Esophagus squamous epithelium (tissue), 5 donors: ENCODE measurements at places on chromosomes 7 and 10. TPM values are rescaled to one million over a fixed set of nuclear protein-coding genes. Genes with fewer than 3 reads are reported as not detected.

GRCh38 chr10:124104011-124104627 is 10.7 kb upstream of the CHST15 start:
- no peak for DNase-seq

GRCh38 chr7:159108941-159109652 is 35.6 kb downstream of the VIPR2 start:
- DNase-seq, result no peak

DNA sequence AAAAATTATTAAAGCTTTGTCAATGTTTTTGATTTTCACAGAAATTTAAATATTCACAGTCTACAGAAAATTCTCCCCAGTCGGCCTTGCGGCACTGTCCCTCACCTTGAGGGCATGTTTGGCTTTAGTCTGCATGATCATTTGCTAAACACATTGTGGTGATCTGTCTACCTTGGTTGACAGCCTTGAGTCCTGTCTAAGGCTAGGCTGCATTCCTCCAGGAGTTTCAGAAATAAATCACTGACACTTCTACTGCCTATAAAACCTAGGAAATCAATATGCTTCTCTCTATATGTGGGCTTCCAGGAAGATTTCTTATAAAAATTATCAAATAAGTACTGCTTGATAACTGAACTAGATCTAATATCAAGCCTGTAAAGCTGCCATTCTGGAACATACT is 430.7 kb upstream of the GRM3 start:
- no peak for DNase-seq

DNA sequence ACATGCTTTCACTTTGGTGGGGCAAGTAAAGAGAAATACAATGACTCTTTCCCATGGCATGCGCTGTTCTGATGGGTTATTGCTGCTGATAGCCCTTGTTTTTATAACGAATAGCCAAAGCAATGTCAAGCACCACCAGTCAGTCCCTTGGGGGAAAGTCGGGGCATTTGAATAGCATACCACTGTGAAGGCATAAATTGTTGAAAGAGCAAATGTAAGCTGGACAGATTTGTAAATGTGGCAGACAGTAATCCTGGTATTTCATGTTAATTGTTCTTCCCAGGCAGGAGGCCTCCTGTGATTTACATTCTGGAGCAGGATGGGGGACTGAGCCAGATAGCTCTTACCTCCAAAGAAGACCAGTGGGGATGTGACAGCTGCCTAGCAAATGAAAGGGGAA is 293.3 kb downstream of the ADRA2A start:
- no peak for DNase-seq

GRCh38 chr7:42931447-42931833 is 534 bp downstream of the PSMA2 start:
- no peak for DNase-seq

The ZC3HAV1L gene
- 12.5 TPM for total RNA-seq

- no peak for DNase-seq
Measured at GRCh38 chr7:116432527-116432916, 67.0 kb upstream of the CAV2 start.

- no peak for DNase-seq
Measured at GRCh38 chr7:102891693-102892261, 21.0 kb upstream of the LRRC17 start.

DNA sequence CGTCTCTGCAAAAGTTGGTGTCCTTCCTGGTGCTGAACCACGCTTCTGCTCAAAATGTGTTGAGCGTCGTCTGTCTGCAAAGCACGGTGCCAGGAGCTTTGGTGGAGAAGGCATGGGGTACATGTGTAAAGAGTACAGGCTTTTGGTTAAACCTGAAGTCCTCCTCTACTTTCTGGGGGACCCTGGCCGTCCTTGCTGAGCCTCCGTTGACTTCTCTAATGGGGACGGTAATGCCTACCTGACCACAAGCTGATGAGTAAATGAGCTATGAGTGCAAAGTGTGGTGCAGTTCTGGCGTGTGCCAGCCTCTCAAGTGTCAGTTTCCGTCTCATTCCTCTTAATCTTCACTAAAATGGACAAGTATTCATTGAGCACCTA is 527 bp upstream of the HERPUD2 start:
- no peak for DNase-seq

The ANKRD1 gene
- total RNA-seq, result not detected

GRCh38 chr7:138527746-138528223 is 67.7 kb downstream of the TRIM24 start:
- DNase-seq, result no peak

DNA sequence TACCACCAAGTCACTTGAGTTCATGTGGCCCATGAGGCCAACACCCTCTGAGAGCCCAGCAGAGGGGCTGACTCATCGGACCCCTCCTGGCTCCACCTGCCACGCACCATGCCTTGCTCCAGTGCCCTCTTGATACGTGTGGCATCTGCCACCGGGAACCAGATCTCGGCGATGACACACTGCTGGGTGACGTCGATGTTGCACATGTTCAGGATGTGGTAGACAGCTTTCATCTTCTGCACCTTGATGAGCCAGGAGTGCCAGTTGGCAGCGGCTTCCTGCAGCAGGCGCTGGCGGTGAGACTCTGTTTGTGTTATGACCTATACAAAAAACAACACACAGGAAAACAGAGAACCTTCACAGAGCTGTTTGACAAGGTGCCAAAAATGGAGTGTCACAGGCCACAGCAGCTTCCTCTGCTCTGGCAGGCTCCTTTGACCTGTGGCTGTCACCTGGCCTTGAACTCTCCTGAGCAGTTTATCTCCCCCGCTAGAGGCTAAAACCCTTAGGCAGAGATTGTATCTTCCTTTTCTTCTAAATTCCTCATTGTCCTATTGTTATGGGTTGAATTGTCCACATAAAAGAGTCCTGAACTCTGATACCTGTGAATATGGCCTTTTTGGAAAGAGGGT is 45.2 kb upstream of the TMEM213 start:
- DNase-seq, result no peak

GRCh38 chr10:25867321-25867720 is 66.7 kb upstream of the MYO3A start:
- no peak for DNase-seq
